ENCODE measurements at places on chromosomes 1 and 21.
A peak's percentile ranks its signal among the peaks of the same experiment; 100 is the strongest.

DNA sequence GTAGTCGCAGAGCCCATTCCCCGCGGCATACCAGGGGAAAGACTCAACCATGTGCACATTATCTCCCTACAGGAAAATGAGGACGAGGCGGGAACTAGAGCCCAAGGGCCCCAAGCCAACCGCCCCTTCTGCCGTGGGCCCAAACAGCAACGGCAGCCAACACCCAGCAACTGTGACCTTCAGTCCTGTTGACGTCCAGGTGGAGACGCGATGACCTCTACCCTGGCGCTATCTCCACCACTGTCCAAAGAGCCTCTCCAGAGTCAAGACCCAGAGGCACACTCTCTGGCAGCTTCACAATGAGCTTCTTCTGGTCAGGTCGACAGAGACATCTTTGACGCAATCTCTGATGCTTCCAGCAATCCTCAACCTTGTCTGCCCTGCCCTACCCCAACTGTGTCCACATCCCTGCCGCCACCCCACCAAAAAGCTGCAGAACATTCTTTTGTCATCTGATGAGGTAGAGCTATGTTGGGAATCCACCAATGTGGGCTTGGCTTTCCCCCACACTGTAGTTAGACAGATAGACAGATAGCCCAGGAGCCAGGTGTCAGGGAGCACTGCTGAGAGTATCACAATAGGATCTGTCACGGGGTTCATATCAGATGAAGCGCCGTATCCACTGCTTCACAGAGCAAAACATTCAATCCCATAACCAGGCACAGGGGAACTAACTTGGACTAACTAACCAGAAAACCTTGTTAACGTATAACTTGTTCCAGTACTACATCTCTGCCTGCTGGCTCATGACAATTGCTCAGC is 37.4 kb upstream of the SRRM1 start:
- no peak for DNase-seq

- DNase-seq = no peak
Observed at GRCh38 chr1:223492044-223492443, 98.8 kb downstream of the CCDC185 start.

DNA sequence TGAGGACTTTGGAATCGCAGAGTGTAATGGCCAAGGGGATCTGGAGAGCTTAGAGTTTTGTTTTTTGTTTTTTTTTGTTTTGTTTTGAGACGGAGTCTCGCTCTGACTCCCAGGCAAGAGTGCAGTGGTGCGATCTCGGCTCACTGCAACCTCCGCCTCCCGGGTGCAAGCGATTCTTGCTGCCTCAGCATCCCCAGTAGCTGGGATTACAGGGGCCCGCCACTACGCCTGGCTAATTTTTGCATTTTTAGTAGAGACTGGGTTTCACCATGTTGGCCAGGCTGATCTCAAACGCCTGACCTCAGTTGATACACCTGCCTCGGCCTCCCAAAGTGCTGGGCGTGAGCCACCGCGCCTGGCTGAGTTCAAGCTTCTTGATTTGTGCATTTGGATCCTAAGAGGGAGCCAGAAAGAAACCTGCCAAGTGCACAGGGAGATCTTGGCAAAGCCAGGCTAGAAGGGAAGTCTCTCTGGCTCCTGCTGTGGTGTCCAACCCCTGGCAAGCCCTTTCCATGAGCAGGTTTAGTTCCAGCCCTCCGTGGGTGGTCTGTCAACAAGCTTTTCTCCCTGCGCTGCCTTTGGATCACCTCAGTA is 852 bp downstream of the FAAH start:
- no peak for DNase-seq

GRCh38 chr1:156430866-156431265 is 61.9 kb downstream of the RHBG start:
- DNase-seq = no peak

GRCh38 chr1:50970509-50970887 is 453 bp downstream of the CDKN2C start:
- no peak for DNase-seq

DNA sequence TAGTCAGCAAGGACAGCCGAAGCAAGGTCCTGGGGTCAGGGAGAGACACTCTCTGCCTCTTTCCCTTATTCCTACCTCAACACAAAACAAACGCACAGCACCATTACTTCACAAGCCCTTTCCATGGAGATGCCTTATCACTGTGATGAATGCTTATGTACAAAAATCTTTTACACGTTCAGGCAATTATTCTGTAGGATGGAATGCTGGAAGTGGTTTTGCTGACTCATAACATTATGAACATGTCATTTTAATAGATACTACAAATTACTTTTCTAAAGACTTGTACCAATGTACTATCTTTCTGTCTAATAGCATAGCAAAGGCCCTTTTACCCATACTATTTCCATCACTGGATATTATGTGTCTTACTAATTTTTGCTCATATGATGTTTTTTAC is 98.4 kb downstream of the TTLL7 start:
- no peak for DNase-seq

DNA sequence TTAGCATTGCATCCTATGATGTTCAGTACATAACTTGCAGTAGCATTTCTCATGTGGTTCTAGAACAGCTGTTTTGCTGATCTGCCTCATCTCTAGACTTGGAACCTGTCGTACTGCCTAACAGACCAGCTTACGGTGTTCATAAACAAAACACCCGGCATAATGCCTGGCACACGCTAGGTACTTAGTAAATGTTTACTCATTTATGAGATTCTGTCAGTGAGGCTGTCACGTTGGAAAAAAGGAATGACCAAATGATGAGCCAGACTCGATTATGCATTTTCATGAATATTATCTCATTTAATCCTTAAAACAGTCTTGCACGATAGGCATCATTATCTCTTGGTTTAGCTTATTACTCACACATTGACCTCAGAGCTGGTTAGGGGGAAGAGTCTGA is 46.4 kb downstream of the CACHD1 start:
- DNase-seq = no peak

DNA sequence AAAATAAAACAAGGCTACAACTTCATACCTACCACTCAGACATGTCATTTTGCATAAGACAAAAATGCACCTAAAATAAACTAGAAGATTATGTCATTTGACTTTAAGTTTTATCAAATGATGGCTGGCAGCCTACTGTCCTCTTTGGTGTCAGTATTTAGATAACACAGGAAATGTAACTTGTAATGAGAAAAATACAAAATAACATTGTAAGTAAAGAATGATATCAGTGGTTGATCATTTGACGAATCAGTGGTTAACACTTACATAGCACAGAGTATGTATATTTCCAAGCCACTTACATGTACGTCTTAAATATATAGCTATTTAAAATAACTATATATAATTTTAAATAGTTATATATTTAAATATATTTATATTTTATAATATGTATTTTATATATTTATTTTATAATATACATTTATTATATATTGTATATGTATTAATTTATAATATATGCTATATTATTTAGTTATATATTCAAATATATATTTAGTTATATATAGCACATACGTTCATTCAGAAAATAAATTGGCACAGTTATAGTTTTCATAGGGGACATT is 44.1 kb downstream of the ZNF678 start:
- DNase-seq = no peak

DNA sequence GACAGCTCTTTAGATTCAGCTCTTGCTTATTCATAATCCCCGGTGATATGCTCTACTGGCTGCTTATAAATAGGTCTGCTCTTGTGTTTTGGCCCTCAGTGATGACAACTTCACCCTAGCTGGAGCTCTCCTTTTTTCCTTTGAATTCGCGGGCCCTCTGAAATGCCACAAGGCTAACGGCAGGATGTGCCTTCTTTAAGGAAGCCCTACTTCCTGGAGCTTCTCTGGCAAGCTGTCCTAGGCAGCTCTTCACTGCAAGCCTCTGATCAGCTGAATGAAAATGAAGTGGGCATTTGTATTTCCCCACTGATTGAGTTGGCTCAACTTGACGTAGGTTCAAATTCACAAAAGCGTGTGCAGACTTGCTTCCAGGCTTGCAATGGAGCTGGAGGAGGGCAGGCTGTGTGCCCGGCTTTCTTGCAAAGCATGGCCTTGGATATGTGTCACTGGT is 22.2 kb downstream of the SGIP1 start:
- peak; percentile 76 for DNase-seq

DNA sequence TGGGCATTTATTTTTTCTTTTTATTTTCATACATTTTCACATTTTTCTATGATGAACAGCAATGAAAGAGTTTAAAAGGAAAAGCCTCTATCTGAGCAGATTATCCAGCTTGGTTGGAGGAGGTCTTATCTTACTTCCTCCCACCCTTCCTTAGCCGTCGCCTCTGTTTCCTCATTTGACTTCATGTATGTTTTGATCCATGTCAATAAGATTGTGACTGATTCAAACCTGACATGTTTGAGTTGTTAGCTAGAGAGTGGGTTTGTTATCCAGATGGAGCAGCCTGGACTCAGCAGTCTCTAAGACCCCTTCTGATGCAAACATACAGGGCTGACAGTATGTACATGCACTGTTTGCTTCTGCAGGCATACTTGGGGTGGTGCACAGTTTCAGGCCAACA is 31.2 kb downstream of the MACO1 start:
- DNase-seq = no peak

GRCh38 chr1:86150553-86151055 is 6.0 kb downstream of the COL24A1 start:
- no peak for DNase-seq

DNA sequence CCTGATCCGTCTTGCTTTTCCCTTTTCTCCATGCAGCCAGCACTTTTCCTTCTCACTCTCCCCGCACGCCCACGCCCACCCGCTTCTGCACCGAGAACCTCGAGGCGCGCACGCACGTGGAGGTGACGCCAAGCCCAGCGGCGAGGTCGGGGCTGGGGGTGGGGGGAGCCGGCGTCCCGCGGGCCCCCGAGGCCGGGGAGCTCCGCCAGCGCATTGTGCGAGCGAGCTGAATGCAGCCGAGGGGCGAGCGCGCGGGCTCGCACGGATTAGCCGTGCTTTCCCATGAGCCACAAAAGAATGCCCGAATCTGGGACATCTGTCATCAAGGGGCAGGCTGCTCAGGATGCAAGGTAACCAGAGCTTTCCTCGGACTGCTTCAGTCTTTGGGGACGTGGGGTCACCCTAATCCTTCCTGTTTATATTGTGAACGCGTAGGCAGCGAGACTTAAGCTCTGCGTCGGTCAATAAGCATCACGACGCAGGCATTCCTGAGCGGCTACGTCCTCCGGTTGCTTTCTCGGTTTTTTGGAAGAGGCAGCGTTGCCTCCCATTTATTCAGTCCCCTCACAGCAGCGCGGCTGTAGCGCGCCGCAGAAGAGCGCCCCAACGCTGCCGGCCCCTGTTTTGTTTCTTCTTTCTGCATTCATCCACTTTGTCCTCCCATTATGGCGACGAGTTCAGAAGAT is 67.3 kb upstream of the AKT3 start:
- no peak for DNase-seq

GRCh38 chr1:2783069-2783434 is 18.4 kb downstream of the TTC34 start:
- no peak for DNase-seq

GRCh38 chr1:28537457-28538199 is 15.3 kb upstream of the TRNAU1AP start:
- DNase-seq = no peak

Measured in NCI-H187 treated with DMSO at 0.1 percent for 48 hours (cell line).